Bronchial epithelial cell (primary cell): ENCODE measurements at places on chromosomes 7 and 10. TPM values are rescaled to one million over a fixed set of nuclear protein-coding genes. Genes with fewer than 3 reads are reported as not detected.

SH2B2 gene
- total RNA-seq = 1.5 and 1.8 TPM in 2 replicates

WDFY4 gene
- under 0.01 TPM in 2 replicates for total RNA-seq

LBX1 gene
- total RNA-seq = not detected in 2 replicates

FHIP2A gene
- 6.8 and 7.9 TPM in 2 replicates for total RNA-seq

CALHM3 gene
- total RNA-seq = not detected in 2 replicates
